ENCODE measurements at places on chromosomes 5 and 9.

DNA sequence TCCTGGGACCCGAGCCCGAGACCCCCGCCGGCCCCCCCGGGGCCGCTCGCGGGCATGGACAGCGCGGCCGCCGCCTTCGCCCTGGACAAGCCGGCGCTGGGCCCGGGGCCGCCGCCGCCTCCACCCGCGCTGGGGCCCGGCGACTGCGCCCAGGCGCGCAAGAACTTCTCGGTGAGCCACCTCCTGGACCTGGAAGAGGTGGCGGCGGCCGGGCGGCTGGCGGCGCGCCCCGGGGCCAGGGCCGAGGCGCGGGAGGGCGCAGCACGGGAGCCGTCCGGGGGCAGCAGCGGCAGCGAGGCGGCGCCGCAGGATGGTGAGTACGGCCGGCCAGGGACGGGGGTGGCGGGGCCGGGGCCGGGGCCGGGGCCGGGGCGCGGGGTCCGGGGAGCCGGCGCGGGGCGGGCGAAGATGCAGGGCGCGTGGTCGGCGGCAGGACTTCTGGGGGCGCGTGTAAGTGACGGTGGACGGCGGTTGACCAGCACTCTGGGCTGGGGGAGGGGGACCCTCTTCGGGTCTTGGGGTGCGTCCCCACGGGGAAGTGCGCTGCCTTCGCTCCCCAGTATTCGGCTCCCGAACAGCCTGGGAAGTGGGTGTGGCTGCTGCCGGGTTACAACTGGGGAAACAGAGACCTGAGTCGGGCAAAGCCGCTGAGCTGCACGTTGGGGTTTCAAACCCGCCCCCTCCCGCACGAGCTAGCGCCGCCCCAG, 520 bp downstream of the PRRX2 start:
- DNase-seq, result no peak

DNA sequence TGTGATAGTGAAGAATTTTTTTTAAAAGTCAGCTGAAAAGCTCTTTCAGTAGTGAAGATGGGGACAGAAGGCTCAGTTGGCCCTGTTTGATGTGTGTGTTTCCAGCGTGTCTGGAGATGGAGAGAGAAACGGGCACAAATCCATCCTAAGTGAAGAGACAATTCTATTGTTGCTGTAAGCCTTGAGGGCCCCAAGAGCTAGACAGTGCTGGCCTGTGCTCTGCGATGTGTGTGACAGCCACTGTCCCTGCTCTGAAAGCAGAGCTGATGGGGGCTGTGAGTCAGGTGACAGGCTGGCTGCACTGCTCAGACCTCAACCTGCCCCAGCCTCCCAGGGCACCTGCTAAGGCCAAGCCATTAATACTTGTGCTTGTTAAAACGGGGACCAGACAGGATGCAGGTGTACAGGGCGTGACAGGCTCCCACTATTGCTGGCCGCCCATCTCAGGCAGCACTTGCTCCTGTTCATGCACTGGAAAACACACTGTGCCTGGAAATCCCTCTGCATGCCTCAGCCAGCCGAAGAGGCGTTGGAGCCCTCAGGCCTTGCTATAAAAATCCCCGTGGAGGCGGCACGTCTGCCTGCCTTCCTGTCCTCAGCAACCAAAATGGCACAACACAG, 44.6 kb upstream of the SEMA4D start:
- DNase-seq, result no peak

DNA sequence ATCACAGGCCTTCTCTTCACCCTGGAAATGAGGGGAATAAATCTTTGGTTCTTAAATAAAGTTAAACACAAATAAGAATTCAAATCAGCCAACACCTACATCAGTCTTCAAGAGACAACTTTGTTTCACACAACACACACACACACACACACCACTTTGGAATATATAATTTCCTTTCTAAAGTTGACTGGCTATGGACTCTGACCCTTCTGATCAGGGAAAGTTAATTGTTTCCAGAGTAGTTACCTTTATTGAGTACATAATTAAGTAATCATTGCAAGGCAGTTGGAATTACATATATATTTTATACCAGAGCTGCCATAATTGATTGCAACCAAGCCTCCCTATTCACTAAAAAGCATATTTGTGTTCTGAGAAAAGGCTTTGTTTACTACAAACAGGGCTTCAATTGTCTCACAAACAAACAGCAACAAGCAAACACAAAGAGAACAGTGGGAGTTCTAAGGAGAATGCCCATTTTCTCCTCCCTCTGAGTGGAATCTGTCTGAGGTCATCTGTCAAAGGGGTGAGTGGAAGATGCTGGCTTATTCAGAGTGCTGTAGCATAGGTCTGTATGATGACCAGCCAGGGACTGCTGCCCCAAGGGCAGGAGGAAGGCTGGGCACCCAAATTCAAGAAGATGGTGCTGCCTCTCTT, 136.6 kb downstream of the SEMA6A start:
- no peak for DNase-seq

GRCh38 chr5:124865603-124866354, 119.3 kb upstream of the ZNF608 start:
- DNase-seq, result no peak

DNA sequence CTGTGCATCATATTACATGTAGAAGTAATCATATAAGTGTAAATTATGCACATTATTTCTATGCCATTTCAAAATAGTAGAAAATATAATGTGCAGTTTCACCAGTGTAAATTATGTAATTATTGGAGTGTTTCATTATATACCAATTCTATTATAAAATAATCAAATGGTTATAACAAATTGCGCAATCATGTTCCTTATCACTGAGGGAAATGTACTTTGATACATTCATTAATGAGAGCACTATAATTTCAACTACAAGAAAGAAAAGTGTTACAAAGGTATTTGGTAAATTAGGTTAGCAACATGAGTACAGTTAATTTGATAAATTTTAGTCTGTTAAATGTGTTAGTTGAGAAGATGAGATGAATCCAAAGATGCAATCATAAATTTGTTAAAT, 421.5 kb upstream of the CDH10 start:
- DNase-seq, result no peak

DNA sequence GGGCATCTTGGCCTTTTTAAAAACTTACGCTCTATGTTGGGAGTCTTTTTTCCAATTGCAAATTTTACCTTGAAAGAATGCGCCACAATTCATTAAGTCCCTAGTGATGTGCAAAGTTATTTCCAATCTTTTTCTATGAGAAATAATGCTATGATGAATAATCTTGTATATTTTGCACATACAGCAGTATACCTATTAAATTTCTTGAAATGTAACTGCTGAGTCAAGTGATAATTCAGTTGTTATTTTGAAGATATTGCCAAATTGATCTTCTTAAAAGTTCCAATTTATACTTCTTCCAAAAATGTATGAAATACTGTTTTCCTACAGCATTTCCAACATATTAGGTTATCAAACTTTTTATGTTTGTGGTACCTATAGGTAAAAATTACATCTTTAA, 92.8 kb upstream of the PPP2R2B start:
- DNase-seq, result no peak

GRCh38 chr5:96033116-96033515, 71.5 kb upstream of the ELL2 start:
- no peak for DNase-seq

DNA sequence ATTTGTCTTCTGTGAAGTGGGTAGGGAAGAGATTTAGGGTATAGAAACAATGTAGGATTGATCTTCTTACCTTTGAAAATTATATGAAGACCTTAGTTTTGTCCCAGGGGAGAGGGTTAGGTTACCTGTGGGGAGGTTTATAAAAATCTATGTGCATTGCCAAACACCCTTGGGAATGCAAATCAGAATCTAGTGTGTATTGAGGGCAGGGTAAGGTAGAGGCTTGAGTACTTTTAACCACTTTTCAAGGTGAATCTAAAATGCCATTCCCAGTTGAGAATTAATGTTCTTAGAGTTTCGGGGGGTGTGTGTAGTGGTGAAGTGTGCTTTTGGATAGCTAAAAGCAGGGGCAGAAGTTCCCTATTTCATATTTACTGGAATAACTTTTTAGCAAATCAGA, 288.4 kb downstream of the CD180 start:
- no peak for DNase-seq

GRCh38 chr9:134955801-134956200, 38.1 kb upstream of the FCN1 start:
- DNase-seq, result no peak

DNA sequence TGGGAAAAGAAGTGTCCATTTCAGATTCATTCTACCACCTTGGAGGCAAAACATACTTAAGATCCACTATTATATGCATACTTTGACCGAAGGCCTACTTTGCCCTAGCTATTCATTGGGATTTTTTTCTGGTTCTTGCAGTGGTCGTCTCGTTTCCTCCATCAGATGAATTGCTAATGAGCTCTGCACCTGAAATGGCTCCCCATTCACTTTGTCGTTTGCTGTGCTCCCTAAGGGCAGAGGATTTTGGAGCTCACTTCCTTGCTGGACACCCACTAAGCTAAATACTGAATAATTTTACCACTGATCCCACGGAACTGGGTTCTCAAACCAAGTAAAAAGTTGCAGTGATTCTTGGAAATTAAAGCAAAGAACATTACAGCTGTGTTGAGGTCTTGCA, 1.9 kb downstream of the KDM3B start:
- no peak for DNase-seq

DNA sequence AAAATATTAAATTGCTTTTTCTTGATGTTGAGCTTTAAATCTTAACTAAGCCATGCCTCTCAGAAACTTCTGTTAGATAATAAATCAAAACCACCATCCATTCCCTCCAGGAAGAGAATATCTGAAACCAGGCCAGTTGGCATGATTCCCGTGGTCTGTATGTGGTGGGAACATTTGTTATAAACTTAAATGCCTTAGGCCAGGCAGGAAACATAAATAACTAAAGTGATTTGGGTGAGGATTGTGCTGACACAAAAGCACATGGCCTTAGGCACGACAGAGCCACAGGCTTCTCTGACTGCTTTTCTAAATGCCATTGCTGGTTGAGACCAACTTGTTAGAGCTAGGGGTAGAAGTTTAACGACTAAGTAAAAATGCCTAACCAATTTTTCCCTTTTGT, 255.9 kb downstream of the GABRG2 start:
- DNase-seq, result no peak

DNA sequence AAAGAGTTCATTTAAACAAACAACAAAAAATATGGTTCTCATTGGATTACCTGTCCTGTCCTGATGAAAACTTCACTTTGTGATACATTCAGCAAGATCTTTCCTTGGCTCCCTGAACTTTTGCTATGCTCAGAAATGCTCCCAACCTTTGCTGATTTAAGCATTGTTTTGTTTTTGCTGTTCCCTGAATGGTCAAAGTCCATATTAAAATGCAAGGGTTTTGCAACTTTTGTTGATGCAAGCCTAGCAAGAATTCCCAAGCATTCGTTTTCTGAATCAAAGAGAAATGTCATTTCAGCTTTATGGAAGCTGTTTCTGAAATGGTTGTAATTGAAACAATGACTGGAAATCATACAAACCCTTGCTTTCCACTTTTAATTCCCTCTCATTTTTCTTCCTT, 3.1 kb upstream of the SFXN1 start:
- DNase-seq, result no peak

- no peak for DNase-seq
Measured at GRCh38 chr5:141674747-141675146, 7.3 kb downstream of the ARAP3 start.

GRCh38 chr5:68557162-68557936, 341.8 kb downstream of the PIK3R1 start:
- DNase-seq, result no peak

GRCh38 chr9:112939418-112939817, 48.7 kb upstream of the SLC46A2 start:
- DNase-seq, result no peak

- peak; percentile 79 for DNase-seq
Measured at GRCh38 chr9:78031893-78032729, 500 bp upstream of the GNAQ start.

GRCh38 chr5:123098767-123099513, 9.9 kb downstream of the PRDM6 start:
- no peak for DNase-seq

GRCh38 chr9:137048655-137049543, 2.9 kb upstream of the NPDC1 start:
- no peak for DNase-seq

DNA sequence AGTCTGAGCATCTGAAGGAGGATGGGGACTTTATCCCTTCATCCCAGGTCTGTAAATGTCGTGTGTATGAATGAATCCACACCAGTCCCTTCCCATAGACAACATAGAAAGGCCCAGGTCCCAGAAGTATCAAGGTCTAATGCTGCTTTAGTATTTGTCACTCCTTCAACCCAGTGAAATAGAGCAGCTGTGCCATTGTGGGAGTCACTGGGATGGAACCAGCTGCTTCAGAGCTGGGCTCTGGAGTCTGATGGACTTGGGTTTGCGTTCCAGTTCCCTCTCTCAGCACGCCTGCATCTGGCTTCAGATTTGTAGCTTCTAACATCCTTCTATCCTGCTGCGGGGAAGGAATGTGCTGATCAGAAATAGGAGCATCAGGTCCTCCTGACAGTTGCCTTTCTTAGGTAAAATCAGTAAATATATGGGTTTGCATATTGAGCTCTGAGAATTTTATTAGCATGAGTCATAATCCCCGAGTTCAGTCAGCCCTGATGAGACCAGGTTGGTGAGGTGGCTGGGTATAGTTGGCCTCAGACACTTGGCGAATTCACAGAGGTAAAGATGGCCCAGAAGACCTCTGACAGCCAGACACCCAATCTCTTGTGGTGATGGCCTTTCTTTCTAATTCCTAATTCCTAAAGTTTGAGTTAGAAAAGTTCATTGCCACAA, 10.1 kb downstream of the ACO1 start:
- no peak for DNase-seq

GRCh38 chr9:132698989-132699388, 28.7 kb downstream of the GTF3C4 start:
- no peak for DNase-seq

GRCh38 chr5:39439582-39440162, 14.9 kb upstream of the DAB2 start:
- DNase-seq, result no peak

- no peak for DNase-seq
Measured at GRCh38 chr5:140005145-140005591, 37.9 kb downstream of the NRG2 start.

DNA sequence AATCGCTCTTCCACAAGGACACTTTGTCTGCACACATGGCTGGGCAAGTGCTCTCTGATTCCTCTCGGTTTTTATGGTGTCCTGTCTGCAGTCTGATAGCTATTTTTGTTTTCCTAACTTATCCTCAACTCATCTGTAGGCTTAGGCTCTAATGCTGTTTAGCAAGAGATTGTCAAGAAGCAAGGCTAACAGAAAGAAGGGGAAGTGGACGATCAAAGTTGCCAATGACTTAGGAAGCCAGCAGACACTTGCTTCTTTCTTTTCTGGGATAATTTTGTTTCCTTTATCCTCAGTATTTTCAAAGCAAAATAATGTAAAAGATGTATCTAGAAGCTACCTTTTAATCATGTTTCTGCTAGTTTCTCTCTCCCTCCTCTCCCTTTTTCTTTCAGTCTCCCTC, 130.7 kb downstream of the PRKACG start:
- no peak for DNase-seq

- DNase-seq, result no peak
Measured at GRCh38 chr9:117826837-117827236, 122.6 kb downstream of the TLR4 start.

Data from CD8-positive, alpha-beta T cell (primary cell).